ENCODE measurements at places on chromosomes 7 and 10. TPM values are rescaled to one million over a fixed set of nuclear protein-coding genes. Genes with fewer than 3 reads are reported as not detected.

The CALHM3 gene
- not detected for total RNA-seq

DNA sequence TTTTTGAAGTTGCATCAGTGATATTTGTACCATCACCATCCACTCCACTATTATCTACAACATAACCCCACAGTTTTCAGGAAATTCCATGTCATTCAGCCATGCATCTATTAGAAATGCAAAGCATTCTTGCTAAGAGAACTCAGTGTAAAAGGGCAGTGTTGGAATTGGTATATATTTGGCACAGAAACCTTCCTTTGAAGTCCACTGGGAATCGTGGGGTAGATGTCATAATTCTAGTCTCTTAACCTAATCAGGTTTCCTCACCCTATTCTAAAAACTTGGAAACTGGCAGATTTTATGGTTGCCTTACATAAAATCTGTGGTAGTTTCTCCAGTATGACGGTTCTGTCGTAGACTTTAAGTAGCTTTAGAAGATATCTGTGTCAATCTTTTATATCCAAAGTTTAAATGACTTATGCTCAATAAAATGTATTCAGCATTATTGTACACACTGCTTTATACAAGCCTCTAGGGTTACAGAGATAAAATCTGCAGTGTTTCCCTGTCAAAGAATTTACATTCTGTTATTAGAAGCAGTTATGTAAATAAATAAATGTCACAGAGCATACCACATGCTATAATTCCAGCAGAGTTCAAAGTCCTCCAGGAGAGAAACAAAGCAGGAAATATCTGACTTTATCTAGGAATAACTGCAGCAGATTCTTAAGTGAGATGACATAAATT lies 704.4 kb upstream of the CELF2 start:
- DNase-seq = no peak

DNA sequence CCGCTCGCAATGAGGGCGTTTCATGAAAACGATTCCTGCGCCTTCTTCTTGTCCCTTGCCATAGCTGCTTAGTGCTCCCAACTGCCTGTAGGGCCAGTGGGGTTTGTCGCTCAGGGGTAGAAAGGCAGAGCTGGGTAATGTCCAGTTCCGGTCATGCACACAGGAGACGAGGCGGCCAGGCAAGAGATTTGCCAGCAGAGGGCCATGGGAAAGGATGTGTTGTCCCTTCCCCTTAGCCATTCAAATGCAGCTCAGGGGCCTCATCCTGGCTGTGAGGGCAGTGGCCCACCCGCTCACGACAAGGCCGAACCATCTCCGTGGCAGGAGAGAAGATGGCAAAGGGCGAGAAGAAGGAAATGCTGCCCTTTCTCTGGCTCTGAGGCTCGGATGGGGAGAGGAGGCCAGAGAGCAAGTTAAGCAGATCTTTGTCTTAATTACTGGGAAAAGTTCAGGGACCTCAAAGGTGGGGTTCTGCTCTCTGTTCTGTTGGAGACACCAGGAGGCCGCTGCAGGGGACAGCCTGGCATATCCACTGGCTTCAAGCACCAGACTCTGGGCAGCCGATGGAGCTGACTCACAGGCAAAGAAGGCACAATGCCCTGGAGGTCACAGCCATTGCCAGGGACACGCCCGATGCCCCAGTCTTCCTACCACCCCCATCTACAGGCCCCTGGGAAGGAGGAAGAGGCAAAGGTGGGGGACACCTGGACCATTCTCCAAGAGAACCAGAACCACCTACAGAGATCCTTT lies 534.8 kb upstream of the MGMT start:
- DNase-seq = no peak

GRCh38 chr10:49385939-49386922 lies 9.7 kb downstream of the DRGX start:
- no peak for DNase-seq

DNA sequence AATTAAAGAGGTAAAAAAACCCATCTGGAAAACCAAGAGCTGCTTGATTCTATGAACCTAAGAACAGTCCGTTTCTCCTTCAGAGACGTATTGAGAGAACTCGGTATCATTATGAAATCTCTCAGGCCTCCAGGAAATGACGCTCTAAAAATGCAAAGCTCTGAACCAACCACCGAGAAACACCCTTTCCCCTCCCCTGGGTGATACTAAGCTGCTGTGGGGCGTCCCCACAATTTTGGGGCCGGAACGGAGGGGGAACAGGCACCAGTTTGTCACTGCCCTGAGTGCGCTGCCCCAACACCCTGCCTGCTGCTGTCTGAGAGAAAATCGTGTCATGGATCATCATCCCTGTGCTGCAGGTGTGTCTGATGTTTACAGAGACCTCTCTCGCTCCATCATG lies 509.5 kb downstream of the DNAJB6 start:
- no peak for DNase-seq

- no peak for DNase-seq
These were observed at the start of gene TFPI2 for GRCh38 chr7:93890464-93891068. TFPI2 (minus strand) TSS chr7:93890753; CDS start chr7:93890678, 75 bp downstream.
